Astrocyte of the spinal cord (primary cell): ENCODE measurements at places on chromosomes 1 and 21.

GRCh38 chr1:239858057-239858456, 233.6 kb upstream of the FMN2 start:
- DNase-seq, result peak; percentile 60

GRCh38 chr1:16012590-16013219, 5.1 kb downstream of the HSPB7 start:
- peak; percentile 75 for DNase-seq

DNA sequence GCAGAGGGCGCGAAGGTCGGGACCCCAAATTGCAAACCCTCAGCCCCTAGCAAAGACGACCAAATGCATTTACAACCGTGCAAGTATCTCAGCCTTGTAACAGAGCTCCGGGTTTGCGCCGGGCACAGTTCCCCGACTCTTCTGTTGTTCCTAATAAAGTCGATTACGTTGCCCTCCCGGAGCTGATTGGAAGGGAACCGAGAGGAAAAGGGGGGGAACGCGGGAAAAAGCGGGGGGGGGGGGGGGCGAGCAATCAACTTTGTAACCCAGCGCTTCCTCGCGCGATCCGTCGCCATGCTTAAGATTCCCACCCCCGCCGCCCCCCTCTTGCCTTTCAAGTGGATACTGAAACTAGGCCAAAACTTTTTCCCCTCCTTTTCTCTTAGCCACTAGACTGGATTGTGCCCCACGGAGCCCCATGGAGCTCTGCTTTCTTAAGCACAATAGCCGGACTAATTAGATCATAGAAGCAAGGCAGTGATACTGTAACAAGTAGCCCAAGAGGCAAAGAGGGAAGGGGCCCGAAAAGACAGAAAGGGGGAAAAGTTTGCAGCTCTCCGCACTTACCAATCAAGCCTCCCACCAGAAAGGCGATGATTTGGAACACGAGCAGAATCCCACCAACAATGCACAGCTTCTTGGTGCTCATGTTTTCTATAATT, 565 bp downstream of the WLS start:
- peak; percentile 85 for DNase-seq

- no peak for DNase-seq
Observed at GRCh38 chr1:66480162-66480561, 53.8 kb upstream of the SGIP1 start.

DNA sequence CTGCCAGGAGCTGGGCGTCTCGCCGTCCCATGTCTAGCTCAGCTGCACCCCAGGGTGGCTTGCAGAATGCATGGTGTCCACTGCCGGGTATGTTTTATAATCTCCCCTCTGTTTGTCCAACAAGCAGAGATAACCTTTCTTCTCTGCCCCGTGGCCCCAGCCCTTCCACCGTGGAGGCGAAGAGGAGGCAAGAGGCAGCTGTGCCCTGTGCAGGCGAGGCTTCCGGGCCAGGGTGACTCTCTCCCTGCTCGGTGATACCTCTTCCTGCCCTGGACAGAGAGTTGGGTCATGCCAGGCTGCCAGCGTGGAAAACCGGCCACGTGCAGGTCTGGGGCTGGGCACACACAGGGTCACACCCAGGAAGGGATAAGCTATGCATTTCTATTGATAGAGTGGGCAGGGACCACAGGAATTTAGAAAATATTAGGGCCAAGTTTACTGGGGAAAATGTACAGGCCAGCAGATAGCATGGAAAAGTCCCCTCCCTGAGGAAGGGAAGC, at the start of gene TFF2:
Gene TFF2, minus strand, starts transcription at position 68 of the 500 bp plus-strand sequence. Its CDS starts 37 bp downstream, at position 31.
- no peak for DNase-seq

GRCh38 chr1:60449876-60450275, 376.3 kb upstream of the C1orf87 start:
- DNase-seq, result no peak

GRCh38 chr1:78277253-78277652, 213.5 kb upstream of the PTGFR start:
- peak; percentile 87 for DNase-seq

- DNase-seq, result no peak
Observed at GRCh38 chr1:28037946-28038345, 50.5 kb downstream of the EYA3 start.

- no peak for DNase-seq
Observed at GRCh38 chr1:100037656-100037926, 67.8 kb downstream of the SLC35A3 start.

- DNase-seq, result peak; percentile 16
Observed at GRCh38 chr1:148318123-148318903, 164.8 kb downstream of the PPIAL4G start.

DNA sequence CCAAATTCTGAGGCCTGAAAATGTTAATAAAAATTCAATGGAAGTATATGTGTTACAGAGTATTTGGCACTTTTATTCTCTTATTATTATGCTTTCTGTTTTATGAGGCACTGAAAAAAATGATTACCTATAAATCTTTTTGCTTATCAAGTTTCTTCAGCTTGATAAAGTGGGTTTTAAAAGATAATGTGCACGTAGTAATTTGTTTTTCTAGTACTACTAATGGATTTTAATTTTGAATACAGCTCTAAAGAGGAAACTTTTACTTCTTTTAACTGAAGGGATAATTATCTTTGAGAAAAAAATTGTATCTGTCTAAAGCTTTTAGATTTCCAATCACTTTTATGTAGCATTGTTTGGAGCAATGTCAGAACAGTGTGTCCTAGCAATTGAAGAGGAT, 211.4 kb upstream of the L1TD1 start:
- DNase-seq, result no peak

GRCh38 chr1:228734881-228735801, at the start of gene RHOU:
Gene RHOU, plus strand, starts transcription at chr1:228735479. Its CDS starts 264 bp downstream, at chr1:228735743.
- DNase-seq, result peak; percentile 27

DNA sequence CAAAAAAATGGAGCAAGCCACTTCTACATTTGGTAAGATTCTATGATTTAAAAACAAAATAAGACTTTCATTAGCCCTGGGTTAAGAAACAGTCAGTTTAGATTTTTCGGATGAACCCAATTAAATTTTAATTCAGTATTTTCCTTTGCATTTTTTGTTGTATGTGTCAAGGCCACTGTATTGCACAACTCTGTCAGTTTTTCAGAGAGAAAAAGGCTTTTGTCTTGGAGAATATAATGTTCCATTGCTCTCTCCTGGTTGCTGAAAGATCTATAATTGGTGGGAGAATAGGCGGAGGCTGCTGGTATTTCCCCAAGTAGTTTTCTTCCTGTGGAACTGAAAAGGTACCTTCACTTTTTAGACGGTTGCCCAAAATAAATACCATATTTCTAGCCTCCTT, 84.6 kb downstream of the NEGR1 start:
- no peak for DNase-seq

DNA sequence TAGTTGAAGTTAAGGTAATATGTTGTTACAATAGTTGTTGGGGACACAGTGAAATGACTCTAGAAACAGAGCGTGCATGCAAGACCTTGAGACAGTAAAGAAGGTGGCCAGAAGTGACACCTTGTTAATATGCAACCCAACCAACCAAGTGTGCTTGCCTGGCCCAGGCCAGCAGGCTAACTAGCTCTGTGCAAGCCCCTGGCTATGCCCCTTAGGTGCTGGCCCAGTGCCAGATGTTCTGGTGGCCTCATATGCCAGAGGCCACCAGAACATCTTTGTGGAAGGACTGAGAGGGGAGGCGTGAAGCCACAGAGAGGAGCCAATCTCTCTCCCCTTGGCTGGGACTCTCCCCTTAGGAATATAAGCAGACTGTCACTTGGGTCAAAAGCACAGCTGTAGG, 111.2 kb upstream of the JUN start:
- no peak for DNase-seq

GRCh38 chr1:110498270-110498669, 20.7 kb downstream of the KCNA10 start:
- DNase-seq, result no peak

- no peak for DNase-seq
Observed at GRCh38 chr21:33550772-33551660, 8.2 kb downstream of the SON start.

GRCh38 chr21:44337941-44338895, 972 bp downstream of the CFAP410 start:
- DNase-seq, result peak; percentile 47

- no peak for DNase-seq
Observed at GRCh38 chr1:44855742-44856141, 12.7 kb upstream of the PTCH2 start.

DNA sequence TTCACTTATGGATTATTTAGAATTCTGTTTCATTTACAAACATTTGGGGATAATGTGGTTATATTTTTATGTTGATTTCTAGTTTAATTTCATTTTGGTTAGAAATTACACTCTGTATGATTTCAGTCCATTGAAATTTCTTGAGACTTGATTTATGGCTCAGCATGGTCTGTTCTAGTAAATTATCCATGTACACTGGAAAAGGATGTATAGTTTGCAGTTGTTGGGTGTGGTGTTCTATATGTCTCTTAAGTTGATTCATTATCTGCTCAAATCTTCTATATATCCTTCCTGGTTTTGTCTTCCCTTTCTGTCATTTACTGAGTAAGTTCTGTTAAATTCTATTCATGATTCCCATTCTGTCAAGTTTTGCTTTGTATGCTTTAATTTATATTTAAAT, 52.3 kb downstream of the RAP1A start:
- DNase-seq, result no peak

DNA sequence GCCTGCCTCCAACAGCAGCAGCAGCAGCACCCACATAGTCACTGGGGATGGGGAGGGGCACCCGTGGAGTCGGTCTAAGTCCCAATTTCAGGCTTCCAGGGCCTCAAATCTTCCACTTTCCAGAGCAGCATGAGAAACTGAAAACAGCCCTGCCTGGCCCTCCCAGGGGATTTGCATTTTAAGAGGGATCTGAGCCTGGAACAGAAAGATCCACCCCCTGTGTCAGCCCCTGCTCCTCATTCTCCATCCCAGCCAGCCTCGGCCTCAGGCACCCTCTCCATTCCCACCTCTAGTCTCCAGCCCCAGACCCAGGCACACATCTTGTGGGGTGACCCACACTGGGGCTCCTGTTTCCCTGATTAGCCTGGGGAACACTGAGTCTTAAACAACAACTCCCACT, 51.8 kb downstream of the FBXO2 start:
- DNase-seq, result no peak

DNA sequence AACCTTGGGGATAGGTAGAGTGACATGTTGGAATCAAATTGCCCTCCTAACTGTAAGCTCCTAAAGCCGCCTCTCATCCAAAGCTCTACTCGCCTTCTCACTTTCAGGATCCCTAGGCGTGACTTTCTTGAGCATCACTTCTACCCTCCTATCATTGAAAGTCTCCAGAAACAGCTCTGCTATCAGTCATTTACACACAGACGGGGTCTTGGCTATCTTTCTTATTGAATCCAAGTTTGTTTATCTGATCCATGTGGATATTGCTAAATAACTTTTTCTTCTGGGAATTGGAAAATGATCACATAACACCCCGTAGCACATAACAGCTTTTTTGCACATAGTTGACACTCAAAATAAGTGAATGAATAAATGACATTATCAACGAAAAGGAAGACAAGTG, 216.4 kb upstream of the KIAA0040 start:
- no peak for DNase-seq

- DNase-seq, result peak; percentile 56
Observed at GRCh38 chr21:45573452-45574035, 31.3 kb upstream of the SLC19A1 start.

GRCh38 chr1:41568204-41568603, 83.7 kb upstream of the EDN2 start:
- no peak for DNase-seq

- DNase-seq, result no peak
Observed at GRCh38 chr1:157678721-157679120, 21.8 kb downstream of the FCRL3 start.
